ENCODE measurements at places on chromosomes 6 and 20.

- no peaks in the 10 kb centered on the region for H3K27me3 ChIP-seq
- H3K4me1 ChIP-seq = no peaks in the 10 kb centered on the region
- DNase-seq = no peak
- no peak overlapping the region for H3K27ac ChIP-seq
- no peaks in the 10 kb centered on the region for H3K36me3 ChIP-seq
These were observed 90.6 kb upstream of the FRMD1 start for GRCh38 chr6:168169624-168170023.

DNA sequence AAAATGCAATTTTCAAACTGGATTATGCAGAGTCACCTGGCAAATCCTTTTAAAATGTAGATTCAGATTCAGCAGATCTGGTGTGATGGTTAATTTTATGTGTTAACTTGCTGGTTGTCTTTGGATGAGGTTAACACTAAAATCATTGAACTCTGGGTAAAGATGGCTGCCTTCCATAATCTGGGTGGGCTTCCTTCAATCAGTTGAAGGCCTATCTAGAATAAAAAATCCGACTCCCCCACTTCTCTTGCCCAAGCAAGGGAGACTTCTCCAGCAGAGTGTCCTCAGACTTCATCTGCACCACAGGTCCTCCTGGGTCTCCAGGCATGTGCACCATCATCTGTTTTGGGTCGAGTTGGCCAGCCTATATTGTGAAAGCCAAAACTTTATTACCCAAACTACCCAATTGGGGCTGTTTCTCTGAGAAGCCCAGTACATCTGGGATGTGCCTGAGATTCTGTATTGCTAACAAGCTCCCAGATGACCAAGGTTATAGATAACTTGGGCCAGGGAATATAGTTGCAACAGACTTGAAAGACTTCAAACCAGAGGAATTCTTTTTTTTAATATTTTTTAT, 1.6 kb upstream of the SLC17A5 start:
- H3K36me3 ChIP-seq = no peaks in the 10 kb centered on the region
- no peaks in the 10 kb centered on the region for H3K4me1 ChIP-seq
- H3K27ac ChIP-seq = peak overlapping the region; percentile 70
- no peaks in the 10 kb centered on the region for H3K27me3 ChIP-seq

GRCh38 chr6:75171567-75171966, 34.3 kb downstream of the COL12A1 start:
- H3K36me3 ChIP-seq = no peaks in the 10 kb centered on the region
- H3K4me1 ChIP-seq = no peaks in the 10 kb centered on the region
- no peaks in the 10 kb centered on the region for H3K27me3 ChIP-seq
- H3K4me3 ChIP-seq = no peak overlapping the region
- no peak for DNase-seq
- no peak overlapping the region for H3K27ac ChIP-seq

DNA sequence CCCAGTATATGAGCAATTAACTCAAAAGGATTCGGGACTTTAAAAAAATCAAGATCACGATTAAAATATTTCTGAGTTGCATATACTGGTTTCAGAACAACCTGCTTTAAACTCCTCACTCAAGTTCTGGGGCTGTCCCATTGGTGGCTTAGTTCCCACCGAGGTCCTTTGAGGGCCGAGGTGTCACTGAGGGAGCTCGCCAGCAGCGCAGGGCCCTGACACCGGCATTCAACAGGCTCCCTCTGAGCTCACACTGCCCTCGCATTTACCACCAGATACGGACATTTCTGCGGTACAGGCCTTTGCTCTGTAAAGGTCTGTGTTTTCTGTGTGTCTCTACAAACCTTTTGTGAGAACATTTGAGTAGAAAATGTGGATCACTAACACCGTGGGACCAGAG, 24.4 kb upstream of the BNIP5 start:
- no peak overlapping the region for H3K27ac ChIP-seq
- no peaks in the 10 kb centered on the region for H3K27me3 ChIP-seq
- H3K4me1 ChIP-seq = no peaks in the 10 kb centered on the region
- no peaks in the 10 kb centered on the region for H3K36me3 ChIP-seq
- no peak overlapping the region for H3K4me3 ChIP-seq

- no peaks in the 10 kb centered on the region for H3K4me1 ChIP-seq
- no peak overlapping the region for H3K27ac ChIP-seq
- H3K36me3 ChIP-seq = no peaks in the 10 kb centered on the region
- DNase-seq = no peak
These were observed 15.0 kb downstream of the IMPG1 start for GRCh38 chr6:76057469-76057868.

DNA sequence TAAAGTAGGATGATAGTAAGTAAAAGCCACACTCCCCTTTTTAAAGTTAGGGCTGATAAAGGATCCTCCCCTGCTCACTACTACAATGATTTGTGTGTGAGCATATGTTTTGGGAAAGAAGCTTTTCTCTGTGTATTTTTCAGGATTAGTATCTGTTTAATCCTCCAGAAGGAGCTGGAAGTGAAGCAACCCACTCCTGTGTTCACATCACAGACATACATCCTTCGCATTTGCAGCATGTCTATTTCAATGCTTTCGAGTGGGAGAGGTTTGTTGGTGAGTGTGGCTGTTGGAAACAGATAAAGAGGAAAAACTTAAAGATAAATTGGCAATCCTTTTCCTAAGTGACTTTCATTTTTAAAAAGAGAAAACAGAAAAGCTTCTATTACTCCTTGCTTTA, 31.6 kb upstream of the RGS17 start:
- no peaks in the 10 kb centered on the region for H3K36me3 ChIP-seq
- no peak for DNase-seq
- no peaks in the 10 kb centered on the region for H3K27me3 ChIP-seq
- no peak overlapping the region for H3K4me3 ChIP-seq
- H3K4me1 ChIP-seq = no peaks in the 10 kb centered on the region

DNA sequence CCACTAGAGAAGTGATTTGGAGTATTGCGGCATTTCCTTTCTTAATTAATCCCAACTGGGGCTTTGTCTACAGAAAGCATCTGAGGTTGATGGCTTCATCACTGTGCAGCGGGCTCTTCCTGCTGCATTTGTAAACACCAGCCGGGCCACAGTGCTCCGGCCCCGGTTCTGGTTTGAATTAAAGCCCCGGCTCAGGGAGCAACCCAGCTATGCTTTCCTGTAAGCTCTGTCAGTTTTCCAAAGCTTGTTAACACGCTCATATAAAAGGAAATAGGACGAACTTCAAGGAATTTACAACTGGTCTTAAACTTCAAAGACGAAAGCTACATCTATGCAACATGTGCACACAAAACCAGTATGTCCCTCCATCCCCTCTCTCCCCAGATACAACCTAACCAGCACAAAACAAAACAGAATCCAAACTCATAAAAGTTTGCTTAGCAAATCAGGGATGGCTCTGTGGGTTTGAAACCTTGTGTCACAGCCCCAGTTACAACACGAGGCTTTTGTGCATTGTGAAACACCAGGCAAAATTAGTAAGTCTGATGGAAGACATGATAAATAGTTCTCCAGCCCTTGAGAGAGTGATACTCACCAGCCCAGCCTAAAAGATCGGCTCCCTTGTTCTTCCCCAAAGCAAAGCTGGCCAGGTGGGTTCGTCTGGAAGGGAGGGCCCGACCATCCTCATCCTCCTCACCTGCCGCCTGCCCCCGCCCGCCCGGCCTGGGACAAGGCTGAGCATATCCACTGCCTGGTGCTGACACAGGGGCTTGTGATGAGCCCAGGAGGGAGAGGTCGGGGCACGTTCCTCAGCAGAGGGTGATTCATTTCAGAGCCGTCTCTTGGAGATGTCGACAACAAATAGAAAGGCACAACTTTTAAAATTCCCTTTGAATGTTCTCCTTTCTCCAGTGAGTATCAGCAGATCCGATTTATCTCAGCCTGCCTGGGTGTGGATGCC, 197.9 kb downstream of the TFAP2C start:
- no peaks in the 10 kb centered on the region for H3K36me3 ChIP-seq
- DNase-seq = peak; percentile 53
- H3K4me1 ChIP-seq = no peaks in the 10 kb centered on the region
- H3K27me3 ChIP-seq = no peaks in the 10 kb centered on the region
- H3K27ac ChIP-seq = peak overlapping the region; percentile 91

GRCh38 chr6:113847447-113847846, 9.7 kb upstream of the MARCKS start:
- no peaks in the 10 kb centered on the region for H3K27me3 ChIP-seq
- no peak overlapping the region for H3K4me3 ChIP-seq
- H3K27ac ChIP-seq = no peak overlapping the region
- H3K4me1 ChIP-seq = no peaks in the 10 kb centered on the region
- DNase-seq = no peak

DNA sequence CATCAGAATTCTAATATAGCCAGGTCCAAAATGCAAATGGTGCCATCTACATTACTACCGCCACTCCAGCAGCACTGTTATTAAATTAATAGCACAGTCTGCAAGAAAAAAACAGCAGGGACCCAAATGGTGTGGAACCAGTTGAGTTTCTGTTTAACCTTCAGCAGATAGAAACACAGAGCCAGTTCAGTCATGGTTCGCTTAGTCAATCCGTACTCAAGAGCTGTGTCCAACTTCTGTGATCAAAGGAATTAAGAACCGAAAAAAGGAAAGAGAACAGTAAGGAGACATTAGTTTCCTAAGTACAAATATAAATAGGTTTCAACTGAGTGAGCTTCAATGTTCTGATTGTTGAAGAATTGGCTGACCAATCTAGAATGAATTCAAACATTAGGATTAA, 107.7 kb downstream of the TRDN start:
- DNase-seq = no peak
- no peak overlapping the region for H3K27ac ChIP-seq
- H3K36me3 ChIP-seq = no peaks in the 10 kb centered on the region
- no peak overlapping the region for H3K4me3 ChIP-seq
- H3K4me1 ChIP-seq = no peaks in the 10 kb centered on the region

DNA sequence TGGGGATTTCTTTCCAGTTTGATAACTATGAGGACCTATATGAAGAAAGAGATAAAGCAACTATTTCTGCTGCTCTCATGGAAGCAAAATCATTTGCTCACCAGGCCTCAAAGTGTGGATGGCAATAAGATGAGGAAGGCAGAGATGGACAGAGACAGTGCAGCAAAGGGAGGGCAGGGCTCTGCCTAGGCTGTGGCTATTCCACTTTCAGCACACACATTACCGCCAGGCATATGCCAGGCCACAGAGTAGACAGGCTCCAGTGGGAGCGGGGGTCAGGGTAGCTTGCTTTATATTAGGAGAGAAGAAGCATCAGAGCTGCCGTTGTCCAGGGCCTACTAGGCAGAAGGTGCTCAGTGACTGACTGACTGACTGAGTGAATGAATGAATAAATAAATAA, 40.9 kb downstream of the BCL2L1 start:
- no peaks in the 10 kb centered on the region for H3K27me3 ChIP-seq
- peak overlapping the region; percentile 66 for H3K27ac ChIP-seq
- H3K4me1 ChIP-seq = peaks cover 12% of the 10 kb centered on the region

- no peaks in the 10 kb centered on the region for H3K4me1 ChIP-seq
- no peaks in the 10 kb centered on the region for H3K27me3 ChIP-seq
- DNase-seq = no peak
- no peak overlapping the region for H3K4me3 ChIP-seq
- no peaks in the 10 kb centered on the region for H3K36me3 ChIP-seq
These were observed 42.6 kb upstream of the MTHFD1L start for GRCh38 chr6:150822932-150823331.

DNA sequence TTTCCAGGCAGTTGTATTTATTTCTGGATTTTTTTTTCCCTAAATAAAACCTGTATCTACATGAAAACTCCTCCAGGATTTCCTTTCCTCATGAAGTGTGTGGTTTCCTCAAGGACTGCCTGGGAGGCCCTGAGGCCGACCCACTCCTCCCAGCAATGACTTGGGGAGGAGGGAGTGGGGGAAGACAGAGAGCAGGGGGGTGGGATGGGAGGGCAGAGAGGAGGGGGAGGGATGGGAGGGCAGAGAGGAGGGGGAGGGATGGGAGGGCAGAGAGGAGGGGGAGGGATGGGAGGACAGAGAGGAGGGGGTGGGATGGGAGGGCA, 161.8 kb upstream of the AGPAT4 start:
- no peaks in the 10 kb centered on the region for H3K27me3 ChIP-seq
- no peak overlapping the region for H3K4me3 ChIP-seq
- DNase-seq = no peak
- H3K36me3 ChIP-seq = no peaks in the 10 kb centered on the region

DNA sequence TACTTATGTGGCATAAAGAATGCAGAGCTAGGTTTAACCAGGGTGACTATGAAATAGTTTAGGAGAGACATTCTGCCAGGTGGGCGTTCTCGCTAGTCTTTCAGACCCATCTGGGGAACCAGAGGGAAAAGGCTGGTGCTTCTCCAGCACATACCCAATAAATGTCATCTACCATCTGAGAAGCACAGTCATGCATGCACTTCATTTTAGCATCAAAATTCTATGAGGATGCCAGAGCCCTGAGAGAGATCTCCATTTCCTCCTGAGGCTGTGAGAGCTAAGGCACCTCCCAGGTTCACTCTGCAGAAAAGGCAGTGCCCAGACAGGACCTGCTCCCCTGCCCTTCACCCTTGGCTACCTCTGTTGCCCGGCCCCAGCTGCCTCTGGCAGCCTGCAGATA, 231.7 kb upstream of the PRND start:
- no peaks in the 10 kb centered on the region for H3K36me3 ChIP-seq
- no peak overlapping the region for H3K4me3 ChIP-seq
- no peaks in the 10 kb centered on the region for H3K4me1 ChIP-seq
- no peak overlapping the region for H3K27ac ChIP-seq

DNA sequence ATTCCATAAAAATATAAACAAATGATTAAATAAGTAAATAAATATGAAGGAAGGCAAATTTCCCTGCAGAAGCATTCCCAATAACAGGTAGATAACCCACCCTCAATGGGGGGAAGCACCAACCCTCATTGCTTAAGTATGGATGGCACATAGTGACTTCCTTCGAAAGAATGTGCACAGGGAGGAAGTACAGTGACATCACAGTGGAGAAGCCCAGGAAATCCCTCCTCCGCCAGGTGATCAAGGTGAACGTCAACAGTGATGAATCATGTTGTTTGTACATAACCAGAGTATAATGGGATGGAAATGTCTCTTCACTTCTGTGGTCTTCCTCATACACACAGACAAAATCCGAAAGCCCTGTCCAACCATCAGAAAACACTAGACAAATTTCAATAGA, 267.9 kb downstream of the THBS2 start:
- H3K27me3 ChIP-seq = no peaks in the 10 kb centered on the region
- no peaks in the 10 kb centered on the region for H3K36me3 ChIP-seq
- no peaks in the 10 kb centered on the region for H3K4me1 ChIP-seq
- H3K4me3 ChIP-seq = no peak overlapping the region
- no peak overlapping the region for H3K27ac ChIP-seq

GRCh38 chr6:90586546-90586835, 381 bp downstream of the MAP3K7 start:
- no peak for DNase-seq
- H3K4me3 ChIP-seq = peak overlapping the region; percentile 92
- no peaks in the 10 kb centered on the region for H3K36me3 ChIP-seq
- H3K27ac ChIP-seq = peak overlapping the region; percentile 96
- no peaks in the 10 kb centered on the region for H3K4me1 ChIP-seq
- no peaks in the 10 kb centered on the region for H3K27me3 ChIP-seq

DNA sequence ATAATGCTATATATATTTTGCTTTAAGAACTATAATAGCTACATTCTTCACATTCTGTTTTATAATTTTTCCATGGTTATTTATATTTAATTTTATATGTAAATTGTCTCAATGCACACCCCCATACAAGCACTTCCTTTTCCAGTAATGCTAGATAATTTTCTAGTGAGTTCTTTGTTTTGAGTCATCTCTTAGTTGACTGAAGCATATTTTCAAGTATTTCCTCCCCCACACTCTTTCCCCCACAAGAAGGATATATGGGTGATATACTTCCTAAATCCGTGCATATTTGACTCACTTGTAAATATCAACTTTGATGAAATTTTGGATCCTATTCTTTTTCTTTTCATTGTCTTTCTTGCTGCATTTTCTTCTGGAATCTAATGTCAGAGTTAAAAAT, 82.1 kb upstream of the SRSF6 start:
- no peak for DNase-seq
- no peaks in the 10 kb centered on the region for H3K36me3 ChIP-seq
- no peaks in the 10 kb centered on the region for H3K27me3 ChIP-seq
- no peak overlapping the region for H3K27ac ChIP-seq

GRCh38 chr6:35495258-35496035, 1.4 kb downstream of the TEAD3 start:
- DNase-seq = no peak
- H3K4me1 ChIP-seq = peaks cover 18% of the 10 kb centered on the region
